ENCODE measurements at places on chromosomes 1 and 21.

DNA sequence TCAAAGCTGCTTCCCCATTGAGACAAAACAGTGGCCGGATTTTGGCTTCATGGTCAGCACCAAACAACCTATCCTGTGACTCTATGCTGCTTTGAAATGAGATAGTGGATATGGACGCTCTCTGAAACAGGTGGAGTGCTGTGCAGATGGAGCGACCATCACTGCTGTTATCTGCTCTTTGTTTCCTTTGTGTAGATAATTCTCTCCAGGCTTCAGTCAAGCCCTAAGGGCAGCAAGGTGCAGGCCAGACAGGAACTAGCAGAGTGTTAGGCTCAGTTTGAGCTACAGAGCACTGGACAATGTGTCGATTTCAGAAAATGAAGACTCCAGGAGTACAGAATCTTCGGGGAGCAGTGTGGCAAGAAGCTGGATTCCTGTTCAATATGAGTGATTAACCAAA lies 4.8 kb upstream of the IRF6 start:
- DNase-seq: no peak

- no peak for DNase-seq
These were observed 301.2 kb downstream of the DUSP10 start for GRCh38 chr1:221440658-221441057.

DNA sequence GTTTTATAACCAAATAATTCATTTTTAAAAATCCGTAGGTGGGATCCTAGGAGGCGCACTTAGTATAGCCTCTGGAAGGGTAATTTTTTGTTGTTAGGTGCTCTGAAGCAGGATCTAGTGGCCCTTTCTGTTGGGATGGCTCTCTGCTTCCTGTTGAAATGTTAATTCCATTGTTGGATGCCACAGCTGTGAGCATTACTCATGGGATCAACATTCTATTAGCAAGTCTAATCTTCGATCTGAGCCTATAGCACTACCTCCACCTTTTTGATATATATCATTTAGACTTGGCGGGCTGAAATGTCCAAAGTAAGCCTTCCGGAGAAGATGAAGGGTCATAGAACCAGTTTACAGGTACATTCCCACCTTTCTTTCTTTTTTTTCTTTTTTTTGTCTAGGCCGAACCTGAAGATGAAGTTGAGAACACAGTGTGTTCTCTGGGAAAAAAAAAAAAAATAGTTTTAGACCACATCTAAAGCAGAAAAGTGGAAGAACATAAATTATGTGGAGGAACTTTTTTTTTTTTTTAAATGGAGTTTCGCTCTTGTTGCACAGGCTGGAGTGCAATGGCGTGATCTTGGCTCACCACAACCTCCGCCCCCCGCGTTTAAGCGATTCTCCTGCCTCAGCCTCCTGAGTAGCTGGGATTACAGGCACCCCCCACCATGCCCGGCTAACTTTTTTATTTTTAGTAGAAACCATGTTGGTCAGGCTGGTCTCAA lies 1.4 kb downstream of the CXADR start:
- no peak for DNase-seq

GRCh38 chr21:45105906-45106485 lies 31.6 kb downstream of the ADARB1 start:
- no peak for DNase-seq

- DNase-seq: no peak
These were observed 76.2 kb downstream of the SKI start for GRCh38 chr1:2304282-2304681.

DNA sequence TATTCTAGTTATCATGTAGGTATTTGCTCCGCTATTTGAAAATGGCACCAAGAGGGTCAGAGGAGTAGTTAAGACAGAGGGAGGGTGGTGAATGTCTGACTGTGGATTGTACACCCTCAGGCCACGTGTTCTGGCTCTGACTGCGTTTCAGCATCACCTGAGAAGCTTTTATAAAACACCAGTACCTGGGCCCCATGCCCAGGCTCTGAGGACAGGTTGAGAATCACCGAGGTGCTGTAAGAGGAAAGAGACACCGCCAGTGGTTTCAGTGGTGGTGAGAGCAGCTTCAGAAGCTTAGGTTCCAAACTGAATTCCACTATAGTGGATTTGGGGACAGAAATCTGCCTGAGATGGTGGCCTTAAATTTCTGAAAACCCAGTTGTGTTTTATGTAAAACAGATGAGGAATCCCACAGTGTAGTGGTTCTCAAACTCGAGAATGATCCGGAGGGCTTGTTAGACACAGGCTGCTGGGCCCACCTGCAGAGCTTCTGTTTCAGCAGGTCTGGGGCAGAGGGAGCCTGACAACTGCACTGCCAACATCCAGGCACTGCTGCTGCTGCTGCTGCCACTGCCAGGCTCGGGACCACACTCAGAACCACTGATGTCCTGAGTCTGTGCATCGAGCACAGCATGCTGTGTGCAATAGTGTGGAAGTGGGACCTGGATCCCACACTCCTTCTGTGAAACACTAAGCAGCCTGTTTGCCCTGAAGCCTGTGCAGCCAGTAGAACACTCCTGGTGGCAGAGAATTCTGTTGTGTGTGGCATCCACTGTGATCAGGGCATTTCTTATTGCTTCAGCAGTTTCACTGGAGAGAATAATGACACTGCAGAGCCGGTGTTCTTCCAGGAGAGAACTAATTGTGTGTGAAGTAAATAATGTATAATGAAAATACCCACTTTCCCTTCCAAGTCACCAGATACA lies 98.7 kb downstream of the SUSD4 start:
- no peak for DNase-seq

GRCh38 chr1:71364236-71364635 lies 283.4 kb upstream of the ZRANB2 start:
- DNase-seq: no peak

GRCh38 chr1:116256286-116256649 lies 116.8 kb upstream of the ATP1A1 start:
- DNase-seq: no peak

DNA sequence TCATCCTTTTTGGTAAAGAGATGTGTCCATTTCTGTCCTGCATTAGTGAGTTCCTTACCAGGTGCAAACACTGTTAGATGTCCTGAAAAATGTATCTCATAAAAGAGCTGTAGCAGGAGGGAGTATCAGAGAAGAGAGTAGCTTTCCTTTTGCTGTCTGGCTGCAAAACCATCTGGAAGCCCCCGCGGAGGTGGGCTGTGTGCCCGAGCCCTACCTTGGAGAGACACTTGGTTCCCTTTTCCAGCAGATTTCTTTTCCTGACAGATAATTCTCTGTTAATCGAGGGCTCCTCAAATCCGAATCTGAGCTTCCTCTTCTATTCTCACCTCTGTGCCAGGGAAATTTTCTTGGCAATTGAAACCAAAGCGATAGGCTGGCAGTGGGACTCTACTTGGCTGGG lies 53.0 kb downstream of the KIF26B start:
- DNase-seq: no peak

DNA sequence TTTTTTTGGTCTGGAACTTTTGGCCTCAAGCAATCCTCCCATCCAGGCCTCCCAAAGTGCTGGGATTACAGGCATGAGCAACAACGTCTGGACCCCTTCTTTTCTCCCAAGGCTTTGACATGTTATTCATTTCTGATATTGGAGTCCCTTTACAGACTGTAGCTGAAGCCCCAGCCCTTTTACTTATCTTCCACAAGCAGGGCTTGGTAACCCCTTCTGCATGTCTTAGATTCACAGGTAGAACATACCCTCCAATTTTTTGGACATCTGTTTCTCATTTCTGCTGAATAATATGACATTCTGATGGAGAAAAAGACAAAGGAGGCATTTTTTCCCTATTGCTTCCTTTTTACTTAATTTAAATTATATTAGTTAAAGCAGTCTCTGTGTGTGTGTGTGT lies 39.2 kb upstream of the RGS21 start:
- no peak for DNase-seq

DNA sequence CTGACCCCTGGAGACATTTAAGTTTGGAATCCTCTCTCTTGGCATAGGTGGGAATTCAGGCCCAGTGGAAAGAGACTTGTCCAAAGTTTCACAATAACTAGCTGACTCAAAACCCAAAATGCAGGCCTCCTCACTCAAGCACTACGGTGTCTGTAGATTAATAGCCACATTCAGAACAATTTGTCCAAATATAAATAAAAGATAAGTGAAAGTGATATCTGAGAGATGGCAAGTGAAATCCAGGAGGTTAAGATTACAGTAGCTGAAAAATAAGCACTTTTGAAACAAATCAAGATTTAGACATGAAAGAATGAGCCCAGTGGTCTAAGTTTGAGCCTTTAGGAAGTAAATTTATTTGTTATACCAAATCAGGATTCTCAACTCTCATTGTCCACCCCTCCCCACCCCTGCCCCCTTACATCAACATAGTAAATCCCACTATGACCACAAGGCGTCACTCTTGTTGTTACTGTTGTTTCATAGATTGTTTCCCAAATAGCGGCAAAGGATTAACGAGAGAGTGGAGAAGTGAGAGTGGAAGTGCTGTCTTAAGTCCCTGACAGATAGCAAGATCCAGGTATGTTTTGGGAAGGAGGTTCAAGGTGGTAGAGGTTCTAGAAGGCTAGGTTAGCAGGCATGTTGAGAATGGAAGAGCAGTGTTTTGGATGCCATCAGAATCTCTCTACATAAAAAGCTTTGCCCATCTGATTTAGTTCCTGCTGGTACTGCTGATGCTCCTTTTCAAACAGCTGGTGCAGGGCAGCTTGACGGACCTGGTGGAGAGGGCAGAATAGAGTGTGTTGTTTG lies 7.1 kb upstream of the TPM3 start:
- no peak for DNase-seq

DNA sequence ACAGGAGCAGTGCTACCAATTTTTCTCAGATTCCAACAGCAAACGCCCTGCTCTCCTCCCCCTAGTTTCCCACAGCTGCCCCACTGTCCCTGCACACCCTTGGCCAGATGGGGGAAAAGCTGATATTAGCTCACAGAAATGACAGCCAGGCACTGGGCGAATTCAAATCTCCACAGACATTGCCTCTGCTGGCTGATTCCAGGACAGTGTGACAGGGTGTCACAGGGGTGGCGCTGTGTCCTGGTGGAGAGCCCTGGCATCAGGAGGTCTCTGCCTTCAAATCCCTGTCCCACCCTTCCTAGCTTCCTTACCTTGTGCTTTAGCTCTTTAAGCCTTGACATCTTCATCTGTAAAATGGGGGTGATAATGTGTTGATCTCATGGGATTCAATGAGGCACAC lies 10.4 kb downstream of the OLIG1 start:
- no peak for DNase-seq

GRCh38 chr1:232968391-232968790 lies 18.0 kb downstream of the NTPCR start:
- no peak for DNase-seq

DNA sequence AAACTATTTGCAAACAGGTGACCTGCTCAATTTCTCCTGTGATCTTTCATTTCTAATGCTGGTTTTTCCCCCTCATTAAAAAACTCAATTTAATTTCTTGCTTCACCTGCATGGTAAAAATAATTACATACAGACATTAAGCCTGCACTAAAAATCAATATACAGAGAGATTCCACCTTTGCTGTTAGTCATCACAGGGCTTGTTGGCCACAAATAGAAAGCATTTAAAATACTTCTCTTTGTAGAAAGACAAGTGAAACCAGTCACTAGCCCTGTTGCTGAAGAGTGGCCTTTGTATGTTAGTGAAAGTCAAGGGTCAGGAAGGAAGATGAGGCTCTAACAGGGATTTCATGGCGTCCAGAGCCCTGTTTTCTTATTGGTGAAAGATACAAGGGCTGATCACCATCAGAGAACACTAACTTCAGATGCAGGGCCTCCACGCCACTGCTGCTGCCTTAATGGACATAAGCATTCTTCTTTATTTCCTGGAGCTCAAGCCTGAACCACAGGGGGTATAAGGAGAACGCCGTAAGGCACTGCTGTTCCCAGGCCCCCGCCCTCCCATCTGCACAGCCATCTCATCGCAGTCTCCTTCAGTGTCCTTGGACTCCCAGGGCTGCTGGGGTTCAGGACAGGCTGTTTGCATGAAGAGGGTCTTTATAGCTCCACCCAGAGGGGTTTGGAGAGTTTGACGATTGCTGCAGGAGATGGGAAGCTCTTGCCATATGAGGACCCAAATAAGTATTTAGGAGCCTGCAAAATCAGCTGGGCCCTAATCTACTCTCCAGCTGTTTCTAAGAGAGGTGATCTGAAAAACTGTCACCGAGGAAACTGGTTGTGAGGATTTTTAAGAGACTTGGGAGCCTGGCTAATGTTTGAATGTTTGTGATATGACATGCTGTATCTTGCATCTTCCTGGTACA lies 117.3 kb upstream of the IRF2BP2 start:
- DNase-seq: no peak

DNA sequence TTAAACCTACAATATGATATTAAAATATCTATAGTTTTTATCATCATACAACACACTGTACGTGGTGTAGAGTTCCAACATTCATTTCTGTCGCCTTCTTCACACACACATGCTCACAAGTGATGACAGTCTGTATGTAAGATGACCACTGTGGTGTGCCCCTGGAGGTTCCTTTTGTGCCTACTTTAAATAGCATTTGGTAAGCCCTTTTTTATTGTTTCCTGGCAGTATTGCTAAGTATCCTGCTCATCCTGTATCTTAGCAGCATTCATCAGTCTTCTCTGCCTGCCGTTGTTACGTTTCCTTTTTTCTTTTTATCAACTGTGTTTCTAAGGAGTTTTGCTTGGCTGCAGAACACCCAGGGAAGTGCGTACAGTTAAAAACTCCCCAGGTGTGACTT lies 231.4 kb downstream of the CHRM3 start:
- no peak for DNase-seq

DNA sequence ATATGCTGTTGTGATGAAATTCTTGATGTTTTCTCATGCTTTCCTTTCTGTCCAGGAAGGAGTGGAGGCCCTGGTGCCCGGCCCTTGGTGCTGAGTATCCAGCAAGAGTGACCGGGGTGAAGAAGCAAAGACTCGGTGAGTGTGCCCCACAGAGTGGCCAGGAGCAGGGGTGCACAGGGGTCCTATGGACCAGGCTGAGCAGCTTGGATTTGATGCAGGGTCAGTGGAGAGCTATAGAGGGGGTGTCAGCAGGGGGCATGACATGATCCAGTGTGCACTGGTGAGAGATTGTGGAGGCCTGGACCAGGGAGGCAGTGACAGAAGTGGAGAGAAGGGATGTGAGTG lies 7.4 kb downstream of the PTPRF start:
- no peak for DNase-seq

- no peak for DNase-seq
These were observed 17.8 kb upstream of the PTGFR start for GRCh38 chr1:78472851-78473496.

DNA sequence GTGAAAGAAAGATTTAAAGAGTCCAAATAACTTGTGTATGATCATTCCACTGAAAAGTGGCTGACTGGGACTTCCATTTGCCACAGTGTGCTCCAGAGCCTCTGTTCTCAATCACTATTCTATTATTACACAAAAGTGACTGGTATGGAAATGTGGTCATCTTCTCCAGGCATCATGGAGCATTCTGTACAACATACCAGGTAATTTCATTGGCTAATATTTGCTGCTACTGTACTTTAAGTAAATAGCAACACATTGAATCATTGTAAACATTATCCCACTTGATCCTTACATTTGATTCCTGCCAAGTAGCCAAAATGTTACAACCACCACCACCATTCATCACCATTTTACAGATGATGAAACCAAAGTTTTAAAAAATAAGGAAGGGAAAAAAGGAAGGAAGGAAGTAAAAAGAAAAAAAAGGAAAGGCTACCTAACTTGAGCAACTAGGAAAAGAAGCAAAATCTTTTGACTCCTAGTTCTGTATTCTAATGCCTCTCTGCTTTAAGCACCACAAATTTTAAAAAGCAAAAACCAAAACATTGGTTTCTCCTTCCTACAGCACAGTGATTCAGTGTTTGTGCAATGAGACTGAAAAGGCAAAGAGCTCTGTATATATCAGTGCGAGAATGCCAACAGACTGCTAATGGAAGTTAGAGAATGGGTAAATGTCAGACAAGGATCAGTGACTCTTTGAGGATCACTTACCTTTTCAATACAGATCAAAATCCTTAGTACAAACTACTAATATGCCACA lies 361.4 kb upstream of the PTBP2 start:
- no peak for DNase-seq
